Activated CD8-positive, alpha-beta memory T cell treated with anti-CD3 and anti-CD28 coated beads for 4 hours (primary cell): ENCODE measurements at places on chromosomes 7 and 10.

GRCh38 chr7:121322460-121322859 is 6.3 kb upstream of the WNT16 start:
- DNase-seq = no peak

DNA sequence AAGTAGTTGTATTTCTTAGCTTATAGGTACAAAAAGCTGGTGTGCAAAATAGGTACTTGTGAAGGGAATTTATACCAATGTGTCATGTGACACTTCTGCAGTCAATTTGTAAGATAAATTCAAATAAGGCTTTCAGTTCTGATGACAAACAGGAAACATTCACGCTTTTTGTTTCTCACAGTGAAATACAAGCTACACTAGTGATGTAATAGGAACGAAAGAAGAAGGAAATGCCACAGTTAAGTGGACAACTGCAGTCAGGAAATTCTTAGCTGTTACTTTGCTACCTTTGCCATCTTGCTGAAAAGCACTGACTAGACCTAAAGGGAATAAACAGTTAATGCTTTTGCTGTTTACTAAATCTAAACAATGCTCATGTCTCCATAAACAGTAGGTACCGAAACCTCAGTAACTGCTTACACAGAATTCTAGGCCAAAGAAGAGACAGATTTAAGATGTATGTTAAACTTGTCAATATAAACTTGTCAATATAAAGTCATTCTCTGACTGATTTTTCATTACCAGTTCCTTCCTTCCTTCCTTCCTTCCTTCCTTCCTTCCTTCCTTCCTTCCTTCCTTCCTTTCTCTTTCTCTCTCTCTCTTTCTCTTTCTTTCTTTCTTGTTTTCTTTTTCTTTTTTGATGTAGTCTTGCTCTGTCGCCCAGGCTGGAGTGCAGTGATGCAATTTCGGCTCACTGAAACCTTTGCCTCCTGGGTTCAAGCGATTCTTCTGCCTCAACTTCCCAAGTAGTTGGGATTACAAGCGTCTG is 10.1 kb downstream of the OTUD1 start:
- DNase-seq = no peak

GRCh38 chr10:13161857-13162271 is 506 bp downstream of the MCM10 start:
- DNase-seq = no peak

DNA sequence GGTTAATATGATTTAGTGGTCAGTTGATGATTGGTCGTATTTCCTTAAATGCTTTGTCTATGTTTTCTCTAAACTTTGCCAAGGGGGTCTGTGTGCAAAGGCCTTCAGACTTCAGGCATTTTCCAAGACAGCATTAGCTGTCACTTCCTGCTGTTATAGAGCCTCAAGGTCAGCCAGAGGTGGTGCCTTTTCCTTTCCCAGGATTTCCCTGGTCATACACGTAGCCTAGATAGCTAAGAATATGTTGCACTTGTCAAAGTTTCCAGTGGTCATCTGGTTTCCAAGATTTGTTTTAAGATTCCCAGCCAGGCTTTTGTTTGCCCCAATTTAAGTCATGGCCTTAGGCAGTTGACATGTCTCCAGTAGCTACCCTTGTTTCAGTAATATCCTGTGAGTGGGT is 133.2 kb upstream of the IGFBP3 start:
- DNase-seq = no peak

- DNase-seq = peak; percentile 79
Observed at GRCh38 chr10:119305860-119306513, 98.6 kb downstream of the GRK5 start.

- no peak for DNase-seq
Observed at GRCh38 chr7:84328571-84328970, 134.0 kb upstream of the SEMA3A start.
